ENCODE measurements at places on chromosomes 1 and 21.

- peak; percentile 59 for DNase-seq
These were observed at the start of gene GBP3 for GRCh38 chr1:89022167-89022959. TSS of gene GBP3 (minus strand) at chr1:89022866. CDS start at chr1:89020721, 2,145 bp downstream.

- DNase-seq: no peak
These were observed 7.4 kb upstream of the DEGS1 start for GRCh38 chr1:224175617-224176016.

DNA sequence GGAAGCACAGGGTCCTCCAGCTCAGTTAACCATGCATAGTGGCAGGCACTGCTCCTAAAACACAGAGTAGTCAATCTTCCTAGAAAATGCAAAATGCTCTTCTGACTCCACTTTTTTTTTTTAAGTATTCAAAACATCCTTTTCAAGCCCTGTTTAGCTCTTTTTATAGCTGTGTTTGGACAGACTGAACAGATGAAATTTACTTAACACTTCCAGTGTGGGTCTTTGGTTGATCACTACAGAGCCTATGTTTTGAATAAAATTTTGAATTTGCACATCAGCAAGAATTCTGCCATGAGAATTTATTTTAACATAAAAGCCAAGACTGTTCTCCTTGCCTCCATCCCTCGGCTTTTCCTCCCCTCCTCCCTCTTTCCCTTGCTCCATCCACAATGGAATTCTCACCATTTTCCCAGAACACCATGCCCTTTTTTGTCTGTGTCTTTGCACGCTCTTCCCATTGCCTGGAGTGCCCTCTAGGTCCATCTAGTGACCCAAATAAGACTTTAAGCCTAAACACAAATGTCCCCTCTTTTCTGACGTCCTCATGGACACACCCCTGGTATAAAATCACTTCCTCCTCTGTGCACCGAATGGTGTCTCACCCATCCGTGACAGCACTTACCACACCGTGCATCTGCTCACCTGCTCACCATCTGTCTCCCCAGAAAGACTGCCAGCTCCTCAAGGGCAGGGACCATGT, 24.0 kb upstream of the CPT2 start:
- peak; percentile 64 for DNase-seq

DNA sequence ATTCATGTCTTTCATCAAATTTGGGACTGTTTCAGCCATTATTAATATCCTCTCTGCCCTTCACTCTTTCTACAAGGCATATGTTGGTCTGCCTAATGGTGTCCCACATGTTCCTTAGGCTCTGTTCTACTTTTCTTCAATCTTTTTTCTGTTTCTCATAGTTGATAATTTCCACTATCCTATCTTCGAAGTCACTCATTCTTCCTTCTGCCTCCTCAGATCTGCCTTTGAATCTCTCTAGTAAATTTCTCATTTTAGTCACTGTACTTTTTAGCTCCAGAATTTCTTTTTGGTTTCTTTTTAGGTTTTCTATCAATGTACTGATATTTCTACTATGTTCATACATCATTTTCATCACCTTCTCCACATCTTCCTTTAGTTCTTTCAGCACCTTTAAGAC, 20.0 kb upstream of the NIBAN1 start:
- DNase-seq: no peak

DNA sequence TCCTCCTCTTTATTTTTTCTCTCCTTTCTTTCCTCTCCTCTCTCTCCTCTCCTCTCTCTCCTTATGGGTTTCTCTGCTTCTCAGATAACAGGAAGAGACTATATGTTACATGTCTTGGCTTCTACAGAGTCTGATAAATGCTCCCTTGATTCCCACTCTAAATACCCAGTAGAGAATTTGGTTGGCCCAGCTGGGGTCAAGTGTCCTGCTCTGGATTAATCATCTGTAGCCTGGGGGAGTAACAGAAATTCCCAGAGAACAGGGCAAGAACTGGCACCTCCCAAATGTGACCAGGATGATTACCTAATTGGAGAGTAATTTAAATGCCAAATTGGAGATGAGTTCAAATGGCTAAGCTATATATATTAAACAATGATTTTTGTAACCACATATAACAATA, 146.1 kb upstream of the LMO4 start:
- DNase-seq: no peak

GRCh38 chr1:67843331-67843730, 10.1 kb upstream of the GNG12 start:
- DNase-seq: no peak

- no peak for DNase-seq
These were observed 5.9 kb downstream of the COX20 start for GRCh38 chr1:244841273-244841927.

- no peak for DNase-seq
These were observed 282.5 kb downstream of the VAV3 start for GRCh38 chr1:107682467-107682866.

DNA sequence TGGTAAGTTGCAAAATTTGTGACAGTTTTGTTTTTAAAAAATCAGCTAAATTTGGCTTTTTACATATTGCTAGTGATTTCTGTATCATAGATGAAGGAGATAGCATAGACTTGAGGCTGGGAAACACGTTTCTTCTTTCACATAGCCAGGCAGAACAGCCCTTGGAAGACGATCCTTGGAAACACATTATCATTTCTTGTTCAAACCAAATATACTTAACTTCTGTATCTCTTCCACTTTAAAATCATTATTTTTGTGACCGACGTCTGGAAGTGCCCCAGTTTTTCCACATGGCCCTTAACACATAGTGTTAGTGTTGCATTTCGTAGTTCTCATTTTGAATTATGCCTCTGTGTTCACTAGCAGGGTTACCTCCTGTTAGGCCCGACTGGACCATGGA, 193.5 kb downstream of the SDCCAG8 start:
- no peak for DNase-seq

DNA sequence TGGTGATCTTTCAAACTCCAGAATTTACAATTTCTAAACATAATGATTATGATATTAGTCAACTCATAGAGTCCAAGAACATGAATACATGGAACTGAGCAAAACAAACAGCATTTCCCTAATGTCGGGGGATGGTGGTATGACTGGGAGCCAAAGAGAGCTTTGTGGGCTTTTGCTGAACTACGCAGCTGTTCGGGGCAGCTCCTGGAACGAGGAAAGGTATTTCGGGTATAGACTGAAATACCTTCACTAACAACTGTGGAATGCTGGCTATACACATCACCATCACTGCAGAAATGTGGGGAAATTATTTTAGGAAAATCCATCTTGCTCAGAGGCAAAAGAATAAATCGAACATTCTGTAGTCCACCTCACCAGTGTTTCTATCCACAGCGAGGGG, 30.2 kb upstream of the VPS26C start:
- DNase-seq: no peak

DNA sequence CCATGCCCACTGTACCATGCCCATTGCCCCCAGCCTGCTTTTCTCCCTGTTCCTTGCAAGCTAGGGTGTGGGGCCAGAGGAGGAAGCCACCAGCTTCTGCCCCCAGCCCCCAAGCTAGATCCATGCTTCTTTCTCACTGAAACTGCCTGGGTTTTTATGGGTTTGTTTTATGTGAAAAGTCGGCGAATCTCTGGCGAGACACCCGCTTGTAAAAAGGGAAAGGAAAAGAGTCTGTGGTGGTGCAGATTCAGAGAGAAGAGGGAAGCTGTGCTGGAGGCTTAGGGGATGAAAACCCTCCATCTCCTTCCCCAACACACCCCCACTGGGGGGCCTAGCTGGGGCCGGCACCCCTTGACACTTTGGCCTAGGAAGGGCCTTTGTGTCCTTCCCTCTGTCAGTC, 26.2 kb downstream of the GRHL3 start:
- no peak for DNase-seq

DNA sequence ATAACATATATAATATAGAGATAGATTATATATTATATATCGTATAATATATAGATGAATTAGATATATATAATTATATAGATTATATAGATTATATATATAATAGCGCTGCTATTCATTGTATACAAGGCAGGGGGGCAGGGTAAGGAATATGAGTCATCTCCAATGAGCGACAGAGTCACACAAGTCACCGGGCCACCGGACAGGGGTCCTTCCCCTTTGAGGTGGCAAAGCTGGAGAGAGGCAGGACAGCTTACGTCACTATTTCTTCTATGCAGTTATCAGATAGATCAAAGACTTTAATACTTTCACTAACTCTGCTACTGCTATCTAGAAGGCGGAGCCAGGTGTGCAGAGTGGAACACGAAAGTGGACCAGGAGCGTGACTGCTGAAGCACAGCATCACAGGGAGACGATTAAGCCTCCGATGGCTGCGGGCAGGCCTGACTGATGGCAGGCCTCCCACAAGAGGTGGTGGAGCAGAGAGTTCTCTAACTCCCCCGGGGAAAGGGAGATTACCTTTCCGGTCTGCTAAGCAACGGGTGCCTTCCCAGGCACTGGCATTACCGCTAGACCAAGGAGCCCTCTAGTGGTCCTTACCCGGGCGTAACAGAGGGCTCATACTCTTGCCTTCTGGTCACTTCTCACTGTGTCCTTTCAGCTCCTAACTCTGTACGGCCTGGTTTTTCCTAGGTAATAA, 2154.7 kb downstream of the MRPL39 start:
- DNase-seq: no peak

- no peak for DNase-seq
These were observed 38.4 kb upstream of the SPAG17 start for GRCh38 chr1:118223426-118223825.

GRCh38 chr21:43012596-43012995, 38.2 kb downstream of the PKNOX1 start:
- no peak for DNase-seq

GRCh38 chr1:199976496-199977144, 50.9 kb upstream of the NR5A2 start:
- no peak for DNase-seq

GRCh38 chr1:78385744-78386462, 104.9 kb upstream of the PTGFR start:
- no peak for DNase-seq

DNA sequence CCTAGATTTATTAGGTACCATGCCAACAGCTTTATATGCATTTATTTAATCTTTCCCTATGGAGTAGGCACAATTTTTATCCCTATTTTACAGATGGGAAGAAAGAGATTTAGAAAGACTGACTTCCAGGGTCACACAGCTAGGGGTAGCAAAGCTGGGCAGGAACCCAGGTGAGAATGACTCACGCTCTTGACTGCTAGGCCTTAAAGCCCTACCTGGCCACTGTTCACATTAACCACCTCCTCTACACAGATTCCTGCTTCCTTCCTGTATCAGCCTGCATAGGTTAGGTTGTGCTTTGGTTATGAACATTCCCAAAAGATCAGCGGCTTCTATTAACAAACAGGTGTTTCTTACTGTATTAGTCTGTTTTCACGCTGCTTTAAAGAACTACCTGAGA, 53.2 kb downstream of the DNAJC6 start:
- DNase-seq: no peak

GRCh38 chr1:56868761-56869160, 14.2 kb downstream of the C8A start:
- no peak for DNase-seq

- DNase-seq: peak; percentile 67
These were observed 14.3 kb upstream of the SKI start for GRCh38 chr1:2213576-2214505.

DNA sequence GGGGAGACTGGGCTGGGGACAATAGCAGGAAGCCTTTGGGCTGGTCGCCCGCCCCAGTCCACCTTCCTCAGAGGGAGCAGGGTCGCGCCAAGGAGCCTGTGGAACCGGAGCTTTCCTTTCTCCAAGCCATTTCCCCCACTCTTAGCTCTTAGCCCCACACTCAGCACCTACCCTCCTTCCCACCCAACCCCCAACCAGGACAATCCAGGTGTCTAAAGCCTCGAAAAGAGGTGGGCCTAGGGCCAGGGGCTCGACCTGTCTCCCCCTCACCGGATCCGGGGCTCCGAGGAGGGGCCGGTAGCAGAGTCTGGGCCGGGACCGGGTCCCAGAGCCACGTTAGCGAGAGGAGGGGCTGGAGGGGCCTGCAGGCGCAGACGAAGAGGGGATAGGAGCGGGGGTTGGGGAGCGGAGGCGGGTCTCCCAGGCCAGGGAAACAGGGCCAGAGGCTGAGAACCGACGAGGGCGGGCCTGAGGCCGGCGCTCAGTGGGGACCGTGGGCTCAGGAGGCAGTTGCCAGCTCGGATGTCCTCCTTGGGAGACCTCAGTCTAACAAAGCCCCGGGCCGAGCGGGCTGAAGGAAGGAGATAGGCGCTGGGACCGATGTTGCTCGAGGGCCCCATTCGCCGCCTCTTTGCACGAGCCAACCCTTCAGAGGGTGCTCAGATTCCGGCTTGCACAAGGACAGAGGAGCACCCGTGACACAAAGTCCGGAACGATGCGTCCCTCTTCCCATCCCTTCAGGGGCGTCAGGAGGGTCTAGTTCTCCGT, 943 bp downstream of the SEMA6C start:
- DNase-seq: no peak

DNA sequence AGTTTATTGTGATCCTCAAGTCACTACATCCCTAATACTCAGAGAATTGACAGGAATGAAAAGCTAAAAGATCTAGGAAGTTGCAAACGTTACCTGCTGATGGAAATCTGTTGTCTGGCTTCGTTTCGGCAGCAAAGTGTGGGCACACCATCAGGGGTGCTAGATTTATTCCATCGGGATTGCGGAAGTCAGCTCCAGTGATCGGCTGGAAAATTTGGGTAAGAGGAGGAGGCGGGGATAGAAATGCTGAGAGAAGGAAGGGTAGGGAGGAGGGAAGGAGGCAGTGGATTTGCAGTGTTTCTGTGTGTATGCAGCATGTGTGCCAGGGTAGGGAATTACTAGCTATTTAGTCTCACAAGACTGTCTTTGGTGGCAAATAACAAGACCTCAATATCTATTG, at the start of gene CTSK:
Gene CTSK (minus strand): TSS at position 140 of the 400 bp plus-strand sequence. CDS start 1,455 bp downstream, outside the sequence.
- no peak for DNase-seq

GRCh38 chr1:61797045-61797755, 54.9 kb downstream of the PATJ start:
- no peak for DNase-seq

DNA sequence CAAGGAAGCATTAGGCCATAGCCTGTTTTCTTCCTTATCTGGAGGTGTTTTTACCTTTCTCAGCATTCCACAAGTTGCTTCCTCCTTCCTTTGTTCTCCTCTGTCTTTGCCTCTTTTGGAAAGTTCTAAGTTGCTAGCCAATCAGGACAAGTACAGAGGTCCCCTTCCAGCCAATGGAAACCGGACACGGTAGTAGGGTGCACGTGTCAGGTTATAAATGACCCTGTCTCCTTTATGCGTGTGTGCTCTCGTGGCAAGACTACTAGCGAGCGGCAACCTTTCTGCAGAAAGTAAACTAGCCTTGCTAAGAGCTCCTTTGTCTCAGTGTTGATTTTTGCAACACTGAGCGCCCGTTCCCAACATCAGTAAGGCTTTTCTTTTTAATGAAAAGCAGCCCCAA, 1.5 kb upstream of the ACADM start:
- no peak for DNase-seq

DNA sequence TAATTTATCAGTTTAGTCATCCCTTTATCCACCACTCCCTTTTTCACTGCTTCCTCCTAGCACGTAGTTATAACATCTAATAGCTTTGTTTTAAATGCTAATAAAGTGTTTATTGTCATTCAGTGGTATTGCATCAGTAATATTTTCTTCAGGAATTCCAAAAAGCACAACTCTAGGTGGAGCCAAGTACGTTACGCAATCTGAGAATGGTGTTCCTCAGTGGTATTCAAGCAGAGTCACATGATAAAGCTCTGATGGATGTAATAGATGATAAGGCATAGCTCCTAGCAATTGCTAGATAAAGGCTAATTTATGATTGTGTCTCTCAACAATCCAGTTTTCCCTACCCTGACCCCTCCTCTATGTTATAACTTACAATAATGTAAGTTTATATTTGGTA, 494.6 kb upstream of the ADGRL4 start:
- no peak for DNase-seq

- peak; percentile 78 for DNase-seq
These were observed 3.1 kb upstream of the P3R3URF start for GRCh38 chr1:46179138-46180081.

- DNase-seq: peak; percentile 62
These were observed 97.4 kb upstream of the GFI1 start for GRCh38 chr1:92583821-92584760.
